Left hindlimb (tissue), 1 donor: ENCODE measurements at places on chromosomes 6 and 20.

GRCh38 chr6:155115893-155116570 lies 120.9 kb downstream of the TIAM2 start:
- no peak for DNase-seq

GRCh38 chr6:52369234-52369633 lies 7.3 kb downstream of the PAQR8 start:
- no peak for DNase-seq

- no peak for DNase-seq
These were observed 239.7 kb downstream of the ATXN1 start for GRCh38 chr6:16521528-16521927.

- DNase-seq: no peak
These were observed 1071.8 kb upstream of the CITED2 start for GRCh38 chr6:140446241-140446640.

- DNase-seq: peak; percentile 64
These were observed 425.3 kb downstream of the KIF16B start for GRCh38 chr20:16147916-16148315.

GRCh38 chr6:168388641-168389633 lies 52.0 kb upstream of the SMOC2 start:
- DNase-seq: no peak

DNA sequence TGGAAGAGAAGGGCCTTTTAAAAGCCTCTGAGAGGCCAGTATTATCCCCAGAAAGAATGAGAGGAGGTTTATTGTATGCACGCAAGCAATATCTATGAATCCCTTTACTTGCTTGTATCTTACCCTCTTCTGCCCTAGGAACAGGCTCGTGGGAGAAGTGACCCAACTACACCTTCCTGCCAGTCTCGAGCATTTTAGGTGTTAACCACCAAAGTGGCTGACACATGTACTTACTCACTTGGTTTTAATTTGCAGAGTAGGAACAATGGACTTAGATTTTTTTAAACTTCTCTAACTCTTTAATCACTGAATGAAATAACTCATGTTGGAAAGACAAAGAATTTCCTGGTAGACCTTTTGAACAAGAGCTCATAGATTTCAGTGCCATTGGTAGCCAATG lies 296.9 kb downstream of the PLCB1 start:
- DNase-seq: no peak

- no peak for DNase-seq
These were observed 11.3 kb downstream of the PREX1 start for GRCh38 chr20:48816282-48817205.

DNA sequence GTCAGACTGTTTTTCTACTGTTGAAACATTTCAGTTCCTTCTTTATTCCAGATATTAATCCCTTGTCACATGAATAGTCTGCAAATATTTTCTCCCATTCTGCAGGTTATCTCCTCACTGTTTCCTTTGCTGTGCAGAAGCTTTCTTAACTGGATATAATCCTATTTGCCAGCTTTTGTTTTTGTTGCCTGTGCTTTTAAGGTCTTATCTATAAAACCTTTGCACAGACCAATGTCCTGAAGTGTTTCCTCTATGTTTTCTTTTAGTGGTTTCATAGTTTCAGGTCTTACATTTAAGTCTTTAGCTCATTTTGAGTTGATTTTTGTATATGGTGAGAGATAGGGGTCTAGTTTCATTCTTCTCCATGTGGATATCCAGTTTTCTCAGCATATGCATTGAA lies 19.2 kb downstream of the NCOA6 start:
- DNase-seq: no peak

- DNase-seq: no peak
These were observed 179.1 kb downstream of the DOK5 start for GRCh38 chr20:54654450-54654849.
